ENCODE measurements at places on chromosomes 12 and 14. TPM values are rescaled to one million over a fixed set of nuclear protein-coding genes. Genes with fewer than 3 reads are reported as not detected.

Gene WNT1
- not detected for total RNA-seq

Gene GALNT16
- total RNA-seq, result under 0.01 TPM

Gene PKP2
- total RNA-seq, result 5.9 TPM

Gene C12orf56
- total RNA-seq, result not detected

DNA sequence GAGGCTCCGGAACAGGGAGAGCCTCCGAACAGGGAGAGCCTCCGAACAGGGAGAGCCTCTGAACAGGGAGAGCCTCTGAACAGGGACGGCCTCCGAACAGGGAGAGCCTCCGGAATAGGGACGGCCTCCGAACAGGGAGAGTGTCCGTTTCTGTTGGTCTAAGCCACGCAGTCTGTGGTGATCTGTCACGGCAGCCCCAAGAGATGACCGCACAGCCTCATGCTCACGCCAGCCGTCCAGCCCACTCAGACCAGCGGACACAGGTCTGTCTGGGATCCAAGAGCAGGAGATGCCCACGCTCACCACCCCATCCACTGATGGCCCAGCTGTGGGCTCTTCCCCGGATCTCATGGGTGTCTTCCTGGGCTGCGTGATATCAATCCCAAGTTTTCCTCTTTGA lies 33.3 kb downstream of the GALNT9 start:
- DNase-seq, result no peak

DNA sequence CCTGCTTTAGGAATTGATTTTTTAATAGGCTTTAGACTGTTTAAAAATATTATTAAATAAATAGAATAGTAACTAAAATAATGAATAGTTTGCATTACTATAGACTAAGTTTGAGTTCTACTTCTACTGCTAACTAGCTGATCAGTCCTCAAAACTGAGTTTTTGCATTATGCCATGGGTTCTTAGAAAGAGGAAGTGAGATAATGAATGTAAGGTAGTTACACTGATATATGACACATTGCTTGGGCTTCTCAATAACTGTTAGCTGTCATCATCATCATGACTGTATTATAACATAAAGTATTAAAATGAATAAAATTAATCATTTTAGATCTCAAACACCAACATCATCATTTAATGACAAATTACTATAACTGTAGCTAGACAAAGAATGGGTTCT lies 949.7 kb downstream of the TRHDE start:
- no peak for DNase-seq

DNA sequence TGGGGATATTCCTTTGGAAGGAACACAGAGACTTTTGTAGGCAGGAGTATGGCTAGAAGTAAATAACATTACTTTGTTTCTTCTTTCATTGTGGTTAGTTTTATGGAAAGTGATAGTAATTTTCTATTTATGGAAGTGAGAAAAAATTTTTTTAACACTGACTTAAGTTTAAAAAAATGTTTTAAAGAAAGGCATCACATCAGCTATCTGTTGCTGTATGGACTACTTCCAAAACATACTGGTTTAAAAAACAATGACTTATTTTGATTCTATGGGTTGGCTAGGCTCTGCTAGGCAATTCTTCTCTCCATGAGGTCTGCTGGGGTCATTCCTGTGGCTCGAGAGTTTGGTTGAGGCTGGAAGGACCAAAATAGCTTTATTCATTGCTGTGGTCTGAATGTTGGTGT lies 31.7 kb upstream of the SLC38A2 start:
- no peak for DNase-seq

- DNase-seq, result no peak
Observed at GRCh38 chr12:106239951-106240335, 7.9 kb downstream of the CKAP4 start.

GRCh38 chr14:23670481-23670880 lies 34.3 kb downstream of the DHRS2 start:
- DNase-seq, result no peak
